Suprapubic skin (tissue), 4 donors: ENCODE measurements at places on chromosomes 1 and 21. TPM values are rescaled to one million over a fixed set of nuclear protein-coding genes. Genes with fewer than 3 reads are reported as not detected.

LCE3C gene
- not detected for total RNA-seq

DNA sequence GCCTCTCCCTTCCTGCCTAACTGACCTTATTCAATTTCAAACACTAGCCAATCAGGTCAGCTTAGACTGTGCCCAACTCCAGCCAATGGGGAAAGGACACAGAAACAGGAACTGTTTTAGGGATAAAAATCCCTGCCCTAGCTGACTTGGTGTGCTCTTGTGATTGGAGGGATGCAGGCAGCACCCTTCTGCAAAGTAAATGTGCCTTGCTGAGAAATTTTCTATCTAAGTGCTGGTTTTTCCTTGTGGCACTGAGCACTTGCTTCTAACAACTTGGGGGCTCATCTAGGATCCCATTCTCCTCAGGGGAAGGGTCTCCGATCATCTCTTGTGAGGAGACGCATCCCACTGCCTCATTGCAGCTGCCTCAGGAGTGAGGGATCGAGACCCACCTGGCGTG, 10.7 kb upstream of the CD2 start:
- no peak for DNase-seq

GRCh38 chr1:94769551-94769950, 50.6 kb upstream of the SLC44A3 start:
- DNase-seq, result no peak

- DNase-seq, result no peak
These were observed 8.2 kb downstream of the SYT2 start for GRCh38 chr1:202702088-202702487.

- no peak for DNase-seq
These were observed 36.1 kb downstream of the CD247 start for GRCh38 chr1:167482184-167482583.
